Hepatocyte (in vitro differentiated cells): ENCODE measurements at places on chromosomes 7 and 10. TPM values are rescaled to one million over a fixed set of nuclear protein-coding genes. Genes with fewer than 3 reads are reported as not detected.

- no peak overlapping the region for H3K4me3 ChIP-seq
- DNase-seq, result no peak
- H3K27ac ChIP-seq, result no peak overlapping the region
- H3K4me1 ChIP-seq, result no peaks in the 10 kb centered on the region
- H3K27me3 ChIP-seq, result no peaks in the 10 kb centered on the region
- no peaks in the 10 kb centered on the region for H3K36me3 ChIP-seq
These were observed 36.1 kb downstream of the C10orf90 start for GRCh38 chr10:126634347-126634746.

DNA sequence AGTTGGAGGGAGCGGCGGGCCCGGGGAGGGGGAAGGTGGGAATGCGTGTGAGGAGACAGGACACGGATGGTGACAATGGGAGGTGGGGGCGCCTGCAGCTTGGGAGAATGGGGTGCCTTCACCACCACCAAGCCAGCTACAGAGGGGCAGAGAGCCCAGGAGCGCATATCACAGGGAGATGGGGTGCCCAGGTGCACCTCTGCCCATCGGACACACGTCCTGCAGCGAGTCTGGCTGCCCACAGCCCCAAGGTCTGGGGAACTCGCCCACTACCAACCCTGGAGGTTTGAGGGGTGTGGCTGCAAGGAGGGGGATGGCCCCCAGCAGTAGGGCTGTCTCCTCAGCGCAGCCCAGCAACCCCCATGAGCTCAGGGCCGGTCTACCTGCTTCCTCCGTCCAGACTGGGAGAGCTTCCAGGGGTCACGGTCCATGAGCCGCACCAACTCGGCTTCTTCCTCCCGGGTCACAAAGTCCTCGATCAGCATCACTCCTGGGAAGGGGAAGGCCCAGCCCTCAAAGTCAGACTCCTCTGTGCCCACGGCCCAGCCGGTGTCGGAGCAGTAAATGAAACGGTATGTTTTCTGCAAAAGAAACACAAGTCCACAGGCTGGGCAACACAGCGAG lies 5.3 kb downstream of the ALKBH4 start:
- H3K4me1 ChIP-seq, result peaks cover 7% of the 10 kb centered on the region
- DNase-seq, result no peak
- no peaks in the 10 kb centered on the region for H3K36me3 ChIP-seq
- H3K27me3 ChIP-seq, result no peaks in the 10 kb centered on the region
- no peak overlapping the region for H3K4me3 ChIP-seq

The CSGALNACT2 gene
- polyA plus RNA-seq, result 7.7 and 8.9 TPM in 2 replicates

DNA sequence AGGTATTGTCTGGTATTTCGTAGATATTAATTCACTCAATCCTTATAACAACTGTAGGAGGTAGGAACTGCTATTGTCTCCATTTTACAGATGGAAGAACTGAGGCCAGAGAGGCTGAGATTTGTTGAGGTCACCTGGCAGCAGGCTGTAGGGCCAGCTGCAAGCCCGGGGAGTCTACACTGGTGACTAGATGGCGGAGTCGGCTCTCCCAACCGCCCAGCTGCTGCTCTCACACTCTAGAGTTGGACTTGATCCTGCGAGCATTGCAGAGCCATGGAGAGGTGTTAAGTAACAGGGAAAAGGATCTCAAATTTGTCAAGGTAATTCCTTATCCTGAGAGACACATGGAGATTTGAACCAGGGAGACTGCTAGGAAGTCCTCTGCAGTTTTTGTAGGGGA lies 124.1 kb downstream of the CAMK1D start:
- no peak for DNase-seq
- no peaks in the 10 kb centered on the region for H3K36me3 ChIP-seq
- no peaks in the 10 kb centered on the region for H3K27me3 ChIP-seq
- H3K4me3 ChIP-seq, result no peak overlapping the region
- H3K4me1 ChIP-seq, result no peaks in the 10 kb centered on the region

- no peaks in the 10 kb centered on the region for H3K4me1 ChIP-seq
- H3K27ac ChIP-seq, result no peak overlapping the region
- no peaks in the 10 kb centered on the region for H3K27me3 ChIP-seq
- no peak overlapping the region for H3K4me3 ChIP-seq
- H3K36me3 ChIP-seq, result no peaks in the 10 kb centered on the region
- no peak for DNase-seq
These were observed 67.4 kb upstream of the PPP1R3C start for GRCh38 chr10:91700273-91700672.

The ANKRD30A gene
- polyA plus RNA-seq, result not detected in 2 replicates

The CTTNBP2 gene
- 7.9 and 9.1 TPM in 2 replicates for polyA plus RNA-seq

- peak; percentile 45 for DNase-seq
- H3K4me1 ChIP-seq, result peaks cover 7% of the 10 kb centered on the region
- H3K27ac ChIP-seq, result peak overlapping the region; percentile 83
These were observed 6.7 kb upstream of the MGAM2 start for GRCh38 chr7:142104550-142105527.

- no peak overlapping the region for H3K27ac ChIP-seq
- no peaks in the 10 kb centered on the region for H3K27me3 ChIP-seq
- H3K36me3 ChIP-seq, result no peaks in the 10 kb centered on the region
- DNase-seq, result no peak
These were observed 434.6 kb downstream of the PAXIP1 start for GRCh38 chr7:154568346-154568745.

GRCh38 chr7:26372249-26372648 lies 80.6 kb downstream of the SNX10 start:
- H3K36me3 ChIP-seq, result no peaks in the 10 kb centered on the region
- no peak overlapping the region for H3K27ac ChIP-seq
- no peak overlapping the region for H3K4me3 ChIP-seq
- no peaks in the 10 kb centered on the region for H3K4me1 ChIP-seq

The ASZ1 gene
- 0.10 and 0.28 TPM in 2 replicates for polyA plus RNA-seq

The CFAP58 gene
- not detected in 2 replicates for polyA plus RNA-seq

The FKBP9 gene
- polyA plus RNA-seq, result 81.5 and 88.8 TPM in 2 replicates

GRCh38 chr10:68096913-68097516 lies 12.3 kb upstream of the MYPN start:
- DNase-seq, result peak; percentile 76
- no peaks in the 10 kb centered on the region for H3K4me1 ChIP-seq
- H3K27me3 ChIP-seq, result no peaks in the 10 kb centered on the region
- H3K27ac ChIP-seq, result peak overlapping the region; percentile 11

GRCh38 chr10:69761320-69761719 lies 40.4 kb upstream of the COL13A1 start:
- no peaks in the 10 kb centered on the region for H3K36me3 ChIP-seq
- H3K27me3 ChIP-seq, result no peaks in the 10 kb centered on the region
- no peak overlapping the region for H3K27ac ChIP-seq
- no peak for DNase-seq
- H3K4me3 ChIP-seq, result no peak overlapping the region

The ZP3 gene
- 1.4 TPM in 1 of 2 replicates, not detected in the other for polyA plus RNA-seq

The ESYT2 gene
- 29.4 and 33.4 TPM in 2 replicates for polyA plus RNA-seq

GRCh38 chr7:2032876-2033407 lies 199.8 kb downstream of the MAD1L1 start:
- H3K27ac ChIP-seq, result no peak overlapping the region
- H3K36me3 ChIP-seq, result no peaks in the 10 kb centered on the region
- no peak for DNase-seq
- no peak overlapping the region for H3K4me3 ChIP-seq
- H3K27me3 ChIP-seq, result no peaks in the 10 kb centered on the region
